ENCODE measurements at places on chromosomes 13 and 19. TPM values are rescaled to one million over a fixed set of nuclear protein-coding genes. Genes with fewer than 3 reads are reported as not detected.

The ERICH4 gene
- total RNA-seq, result not detected

The FUT3 gene
- not detected for total RNA-seq

The PRTN3 gene
- not detected for total RNA-seq

The LGALS7B gene
- total RNA-seq, result not detected

The RTBDN gene
- not detected for total RNA-seq

The PRR36 gene
- not detected for total RNA-seq

Measured in smooth muscle cell of the coronary artery (primary cell).